Kidney glomerular epithelial cell (primary cell): ENCODE measurements at places on chromosomes 2 and 18.

GRCh38 chr2:26875065-26875634 lies 27.2 kb downstream of the DPYSL5 start:
- DNase-seq: no peak

DNA sequence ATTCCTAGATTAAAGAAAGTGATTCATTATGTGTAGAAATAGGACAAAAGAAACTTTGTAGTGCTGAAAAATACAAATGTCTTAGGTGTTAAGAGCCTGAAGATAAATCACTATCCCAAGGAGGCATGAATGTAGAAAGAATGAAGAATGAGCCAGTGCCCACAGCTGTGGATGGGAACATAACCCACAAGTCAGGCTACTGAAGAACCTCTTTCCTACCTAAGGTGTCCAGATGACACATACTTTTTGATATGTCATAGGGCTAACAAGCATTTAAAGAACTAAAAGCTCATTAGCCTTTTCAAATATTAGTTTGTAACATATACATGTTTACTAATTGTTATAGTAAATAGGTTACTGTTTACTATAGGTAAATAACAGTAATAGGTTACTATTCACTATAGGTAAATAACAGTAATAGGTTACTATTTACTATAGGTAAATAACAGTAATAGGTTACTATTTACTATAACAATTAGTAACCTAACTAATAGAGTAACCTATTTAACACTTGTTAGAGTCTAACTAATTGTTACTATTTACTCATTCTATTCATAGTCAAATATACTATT lies 275.0 kb upstream of the KYNU start:
- no peak for DNase-seq

DNA sequence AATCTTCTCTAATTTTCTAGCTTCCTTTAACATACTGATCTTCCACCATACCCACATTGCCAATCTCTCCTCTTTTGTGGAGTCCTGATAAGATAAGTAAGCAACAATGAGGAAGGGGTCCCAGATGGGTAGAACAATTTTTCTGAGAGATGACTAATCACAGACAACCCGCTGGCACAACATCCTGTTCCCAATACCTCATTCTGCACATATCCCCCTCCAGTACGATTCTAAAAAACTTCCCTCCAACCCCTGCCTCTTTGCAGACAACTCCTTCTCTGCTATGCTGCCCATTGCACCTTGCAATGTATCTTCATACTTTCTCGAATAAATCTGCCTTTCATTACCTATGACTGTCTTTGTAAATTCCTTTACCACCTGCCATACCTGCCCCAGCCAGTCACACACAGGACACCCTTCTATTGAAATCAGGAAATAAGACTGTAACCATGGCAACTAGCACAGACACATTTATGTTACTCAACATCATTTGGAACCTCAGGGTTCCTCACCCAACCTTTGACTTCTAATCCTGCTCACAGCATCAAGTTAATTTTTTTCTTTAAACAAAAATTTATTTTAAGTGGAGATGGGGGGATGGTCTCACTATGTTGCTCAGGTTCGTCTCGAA lies 7.4 kb upstream of the EXOC6B start:
- DNase-seq: no peak

DNA sequence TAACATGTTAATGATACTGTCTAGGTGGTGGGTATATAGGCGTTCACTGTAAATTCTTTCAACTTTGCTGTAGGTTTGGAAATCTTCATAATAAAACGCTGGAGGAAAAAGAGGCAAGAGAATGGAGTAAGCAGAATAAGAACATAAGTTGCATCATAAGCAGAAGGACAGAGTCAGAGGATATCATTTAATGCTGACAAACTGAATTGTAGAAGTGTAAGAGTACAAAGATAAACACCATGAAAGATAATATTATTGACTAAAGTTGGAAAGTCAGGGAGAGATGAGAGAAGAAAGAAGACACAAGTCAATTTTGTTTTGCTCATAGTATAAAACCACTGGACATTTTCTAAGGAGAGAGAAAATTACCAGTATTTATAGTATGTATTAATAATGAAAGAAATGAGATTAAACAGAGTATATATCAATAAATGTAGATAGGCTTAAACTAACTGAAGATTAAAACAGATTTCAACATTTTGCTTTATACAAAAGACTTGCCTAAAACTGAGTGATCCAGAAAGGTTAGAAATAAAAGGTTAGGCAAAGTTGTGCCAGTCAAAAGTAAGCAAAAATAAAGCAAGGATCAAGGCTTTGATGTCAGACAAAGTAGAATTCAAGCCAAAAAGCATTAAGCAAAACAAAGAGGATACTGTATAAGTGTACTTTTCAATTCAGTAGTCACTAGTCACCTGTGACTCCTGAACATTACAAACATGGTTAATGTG lies 42.4 kb upstream of the VIT start:
- DNase-seq: no peak

DNA sequence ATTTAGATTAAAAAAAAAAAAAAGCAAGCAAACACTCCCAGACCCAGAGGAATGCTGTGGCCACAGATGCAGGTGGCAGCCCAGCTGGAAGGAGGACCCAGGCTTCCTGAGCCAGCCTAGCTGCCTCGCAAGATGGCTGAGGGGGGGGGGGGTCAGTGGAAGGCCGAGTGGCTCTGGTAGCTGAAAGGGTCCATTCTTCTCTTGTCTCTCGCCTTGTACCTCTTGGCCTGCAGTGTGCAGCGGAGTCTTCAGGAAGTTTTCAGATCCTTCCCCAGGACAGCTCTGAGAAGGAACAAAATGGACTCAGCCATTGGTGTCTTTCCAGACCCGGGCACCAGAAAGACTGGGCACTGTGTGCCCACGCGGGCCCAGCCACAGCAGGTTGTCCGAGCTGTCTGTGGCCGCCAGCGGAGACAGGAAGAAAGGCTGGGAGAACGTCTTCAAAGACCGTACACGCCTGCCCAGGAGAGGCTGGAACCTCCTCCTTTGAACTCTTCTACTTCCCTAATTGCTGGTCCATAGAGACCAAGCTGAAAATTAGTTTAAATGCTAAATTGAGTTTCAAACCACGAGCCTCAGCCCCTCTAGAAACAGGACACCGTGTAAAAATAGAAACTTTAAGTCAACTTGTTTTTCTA lies 21.3 kb downstream of the APCDD1 start:
- DNase-seq: no peak

DNA sequence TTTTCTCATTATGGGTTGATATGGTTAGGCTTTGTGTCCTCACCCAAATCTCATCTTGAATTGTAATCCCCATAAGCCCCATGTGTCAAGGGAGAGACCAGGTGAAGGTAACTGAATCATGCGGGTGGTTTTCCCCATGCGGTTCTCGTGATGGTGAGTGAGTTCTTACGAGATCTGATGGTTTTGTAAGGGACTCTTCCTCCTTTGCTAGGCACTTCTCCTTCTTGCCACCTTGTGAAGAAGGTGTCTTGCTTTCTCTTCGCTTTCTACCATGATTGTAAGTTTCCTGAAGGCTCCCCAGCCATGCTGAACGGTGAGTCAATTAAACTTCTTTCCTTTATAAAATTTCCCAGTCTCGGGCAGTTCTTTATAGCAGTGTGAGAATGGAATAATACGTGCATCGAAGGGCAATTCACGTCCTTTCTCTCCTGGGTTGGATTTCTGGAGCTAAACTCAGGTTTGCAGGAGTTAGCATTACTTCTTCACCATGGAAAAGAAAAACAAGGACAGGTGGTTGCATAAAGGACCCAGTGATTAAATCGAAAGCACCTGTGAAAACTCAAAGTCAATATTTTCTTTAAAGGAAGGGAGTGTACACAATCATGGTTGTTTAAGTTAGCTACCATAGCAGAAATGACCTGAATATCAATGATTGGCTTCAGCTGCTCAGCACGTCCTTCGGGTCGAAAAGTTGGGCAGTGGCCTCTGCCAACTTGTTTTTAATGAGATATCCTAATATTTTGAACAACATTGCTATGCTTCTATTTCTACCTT lies 54.1 kb downstream of the CDC42EP3 start:
- no peak for DNase-seq

GRCh38 chr2:42813763-42814162 lies 21.4 kb upstream of the HAAO start:
- no peak for DNase-seq

DNA sequence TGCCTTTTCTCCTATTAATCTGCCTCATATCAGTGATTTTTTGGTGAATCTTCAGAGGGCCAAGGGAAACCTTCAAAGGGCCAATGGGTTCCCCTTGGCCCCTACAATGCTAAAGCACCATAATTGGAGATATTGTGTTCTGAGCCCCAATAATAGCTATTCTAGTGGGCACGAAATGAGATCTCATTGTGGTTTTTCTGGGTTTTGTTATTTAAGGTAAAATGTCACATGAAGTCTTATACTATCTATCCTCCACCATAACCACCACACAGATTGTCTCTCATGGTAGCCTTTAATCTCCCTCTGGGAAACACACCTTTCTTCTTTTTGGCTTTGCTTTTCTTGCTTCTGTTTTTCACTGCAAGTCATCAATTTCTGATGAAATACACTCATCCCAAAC lies 152.8 kb downstream of the B3GNT2 start:
- DNase-seq: no peak

DNA sequence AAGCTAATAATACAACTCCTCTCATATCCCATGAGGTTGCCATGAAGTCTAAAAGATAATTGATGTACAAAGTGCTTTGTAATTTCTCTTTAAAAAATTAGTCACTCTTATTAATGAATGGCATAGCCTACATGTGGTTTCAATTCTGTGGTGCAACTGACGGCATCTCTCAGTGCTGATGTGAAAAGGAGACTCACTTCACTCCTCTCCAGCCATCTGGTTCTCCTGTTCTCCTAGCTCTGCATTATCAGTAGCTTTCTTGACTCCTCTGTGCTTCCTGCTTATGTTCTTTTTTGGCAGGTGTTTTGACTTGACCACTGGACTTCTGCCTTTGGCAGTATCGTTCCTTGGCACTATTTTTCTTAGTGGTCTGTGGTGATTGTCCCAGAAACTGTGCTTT lies 134.9 kb upstream of the ZFP36L2 start:
- no peak for DNase-seq

- no peak for DNase-seq
Observed at GRCh38 chr2:208415897-208416296, 9.3 kb downstream of the PTH2R start.

DNA sequence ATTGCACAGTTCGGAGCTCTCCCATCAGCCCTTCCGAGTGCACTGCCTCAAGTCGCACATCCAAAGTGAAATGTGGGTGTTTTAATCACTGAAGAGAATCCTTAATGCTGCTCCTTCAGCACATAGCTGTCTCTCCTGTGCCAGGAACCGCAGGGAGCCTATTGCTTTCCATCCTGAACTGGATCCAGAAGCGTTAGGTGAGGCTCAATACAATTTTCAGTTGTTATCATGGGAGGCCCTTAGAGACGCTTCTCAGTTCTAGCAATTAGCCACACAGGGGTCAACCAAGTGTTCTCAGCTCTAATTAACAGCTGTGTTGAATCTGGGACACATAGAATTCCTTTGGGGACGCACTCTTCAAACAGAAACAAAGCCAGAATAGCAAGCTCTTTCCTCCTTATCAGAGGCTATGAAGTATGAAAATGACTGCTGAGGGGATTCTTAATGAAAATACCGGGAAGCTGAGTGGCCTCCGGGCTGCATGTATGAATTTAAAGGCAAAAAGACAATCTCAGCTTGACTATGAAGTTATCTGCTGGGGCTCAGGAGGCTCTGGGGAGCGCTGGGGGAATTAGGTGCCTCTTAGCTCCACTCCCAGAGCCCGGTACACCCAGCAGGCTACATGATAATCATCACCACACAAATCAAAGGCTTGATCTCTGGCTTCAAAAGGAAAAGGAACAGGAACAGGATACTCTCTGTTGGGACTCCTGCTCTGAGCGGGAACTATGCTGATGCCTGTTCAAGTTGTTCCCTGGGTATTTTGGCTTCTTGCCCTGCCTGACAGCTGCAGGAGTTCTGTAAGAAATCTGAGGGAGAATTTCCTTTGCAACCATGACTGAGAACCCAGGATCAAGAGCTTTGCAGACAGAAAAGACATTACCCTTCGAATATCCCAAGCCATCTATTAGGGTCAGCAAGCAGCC lies 55.4 kb upstream of the NCOA1 start:
- no peak for DNase-seq

- DNase-seq: peak; percentile 47
Observed at GRCh38 chr2:122136056-122136455, 380.6 kb downstream of the TSN start.

DNA sequence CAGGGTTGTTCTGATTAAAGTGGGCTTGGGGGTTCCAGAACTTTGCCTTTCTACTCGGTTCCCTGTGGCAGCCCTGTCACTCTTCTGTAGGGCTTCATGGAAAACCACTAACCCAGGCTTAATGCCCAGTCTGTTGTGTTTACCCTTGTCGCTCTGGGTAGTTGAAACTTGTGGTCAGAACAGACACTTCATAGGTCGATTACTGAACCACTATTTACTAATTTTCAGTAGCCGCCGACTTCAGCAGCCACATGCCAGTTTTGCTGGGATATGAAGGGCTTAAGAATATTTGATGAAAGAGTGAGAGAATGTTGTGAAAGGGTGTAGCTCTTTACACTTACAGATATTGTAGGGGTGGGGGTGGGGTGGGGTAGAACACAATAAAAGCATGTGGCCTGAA lies 362.3 kb downstream of the RND3 start:
- no peak for DNase-seq

DNA sequence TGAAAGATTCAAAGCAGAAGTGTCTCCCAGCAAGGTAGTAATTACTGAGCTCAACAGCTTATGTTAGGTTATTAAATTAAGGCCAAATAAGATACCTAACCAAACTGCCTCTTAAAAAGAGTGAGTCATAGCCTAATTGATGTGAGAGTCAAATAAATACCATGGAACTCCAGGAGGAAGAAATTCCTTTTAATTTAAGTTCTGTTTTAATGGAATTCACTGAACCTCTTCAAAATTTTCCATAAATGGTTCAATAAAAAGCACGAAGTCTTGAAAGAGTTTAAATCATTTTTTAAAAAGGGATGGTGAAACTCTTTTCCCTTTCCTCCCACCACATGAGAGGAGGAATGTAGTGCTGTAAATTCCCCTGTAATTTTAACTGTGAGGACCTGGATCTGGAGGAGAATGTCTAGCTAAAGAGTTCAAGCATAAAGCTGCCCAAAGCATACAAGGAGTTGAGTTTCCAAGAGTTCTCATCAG lies 180.8 kb upstream of the MMADHC start:
- DNase-seq: peak; percentile 30

GRCh38 chr18:49016648-49017539 lies 66.1 kb upstream of the SMAD7 start:
- peak; percentile 92 for DNase-seq

- DNase-seq: no peak
Observed at GRCh38 chr2:241378816-241379215, 22.7 kb downstream of the FARP2 start.

GRCh38 chr2:74739129-74739528 lies 85.1 kb downstream of the SEMA4F start:
- DNase-seq: no peak

GRCh38 chr2:28557389-28558131 lies 61.7 kb downstream of the PLB1 start:
- no peak for DNase-seq

DNA sequence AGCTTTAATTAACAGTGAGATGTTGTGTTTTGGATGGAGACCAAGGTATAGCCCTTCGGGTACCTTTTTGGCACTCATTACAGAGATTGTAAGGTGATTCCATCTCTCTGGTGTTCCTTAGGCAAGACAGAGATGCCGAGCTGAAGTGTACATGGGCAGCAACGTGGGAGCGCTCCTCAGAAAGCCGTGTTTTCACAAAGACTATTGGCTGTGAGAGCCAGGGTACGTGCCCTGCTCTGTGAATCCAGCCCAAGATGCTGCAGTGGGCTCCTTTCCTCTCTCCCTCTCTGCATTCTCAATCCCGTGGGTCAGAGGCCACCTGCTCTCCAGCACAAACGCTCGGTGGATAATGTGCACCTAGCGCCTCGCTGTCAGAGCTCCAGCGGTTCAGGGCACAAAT lies 203.0 kb upstream of the EPHA4 start:
- DNase-seq: no peak
